ENCODE measurements at places on chromosomes 4 and X. TPM values are rescaled to one million over a fixed set of nuclear protein-coding genes. Genes with fewer than 3 reads are reported as not detected.

SAT1 gene
- 394 TPM for total RNA-seq

BGN gene
- not detected for total RNA-seq

DDX60 gene
- 2.0 TPM for total RNA-seq

ALAS2 gene
- not detected for total RNA-seq

EDNRA gene
- total RNA-seq: 0.43 TPM

RHOXF1 gene
- not detected for total RNA-seq

FRMD7 gene
- not detected for total RNA-seq

PAPSS1 gene
- 30.1 TPM for total RNA-seq

FOXR2 gene
- not detected for total RNA-seq

ABCG2 gene
- total RNA-seq: 22.0 TPM

SPANXA2 gene
- 0.20 TPM for total RNA-seq

RIPPLY1 gene
- 0.12 TPM for total RNA-seq
